ENCODE measurements at places on chromosomes 4 and X.

GRCh38 chrX:103310555-103311398, at the start of gene BEX2:
BEX2 (minus strand) TSS chrX:103310990; CDS start chrX:103309976, 1,014 bp downstream.
- DNase-seq, result no peak

DNA sequence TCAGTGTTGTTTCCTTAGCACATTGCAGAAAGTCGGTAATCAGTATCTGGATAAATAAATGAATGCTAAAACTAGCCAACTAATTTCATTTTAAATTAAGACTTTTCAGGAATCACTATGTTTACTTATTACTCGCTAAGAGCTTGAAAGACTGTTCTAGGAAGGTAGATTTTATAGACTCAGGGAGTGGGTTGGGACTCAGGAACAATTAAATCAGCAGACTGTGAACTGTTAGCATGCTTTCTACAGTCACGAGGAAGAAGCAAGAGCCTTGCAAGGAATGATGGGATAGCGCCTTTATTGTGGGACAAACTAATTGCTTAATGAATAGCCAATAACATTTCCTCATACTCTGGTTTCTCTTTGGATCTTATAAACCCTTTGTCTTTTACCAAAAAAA, 183.2 kb upstream of the AADAT start:
- no peak for DNase-seq

- no peak for DNase-seq
These were observed 89.8 kb downstream of the COMMD8 start for GRCh38 chr4:47373709-47374108.

DNA sequence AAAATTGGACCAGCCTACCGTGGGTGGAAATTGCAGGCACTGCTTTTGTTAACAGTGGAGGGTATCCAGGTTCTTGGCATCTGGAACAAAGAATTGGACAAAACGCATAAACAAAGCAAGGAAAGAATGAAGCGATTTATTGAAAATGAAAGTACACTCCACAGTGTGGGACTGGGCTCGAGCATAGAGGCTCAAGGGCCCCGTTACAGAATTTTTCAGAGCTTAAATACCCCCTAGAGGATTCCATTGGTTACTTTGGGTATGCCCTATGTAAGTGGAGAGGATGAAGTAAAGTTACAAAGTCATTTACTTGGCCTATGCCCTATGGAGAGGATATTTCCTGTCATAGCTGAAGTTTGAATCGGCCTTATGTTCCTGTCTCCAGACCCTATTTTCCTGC, 85.3 kb downstream of the GLUD2 start:
- no peak for DNase-seq

DNA sequence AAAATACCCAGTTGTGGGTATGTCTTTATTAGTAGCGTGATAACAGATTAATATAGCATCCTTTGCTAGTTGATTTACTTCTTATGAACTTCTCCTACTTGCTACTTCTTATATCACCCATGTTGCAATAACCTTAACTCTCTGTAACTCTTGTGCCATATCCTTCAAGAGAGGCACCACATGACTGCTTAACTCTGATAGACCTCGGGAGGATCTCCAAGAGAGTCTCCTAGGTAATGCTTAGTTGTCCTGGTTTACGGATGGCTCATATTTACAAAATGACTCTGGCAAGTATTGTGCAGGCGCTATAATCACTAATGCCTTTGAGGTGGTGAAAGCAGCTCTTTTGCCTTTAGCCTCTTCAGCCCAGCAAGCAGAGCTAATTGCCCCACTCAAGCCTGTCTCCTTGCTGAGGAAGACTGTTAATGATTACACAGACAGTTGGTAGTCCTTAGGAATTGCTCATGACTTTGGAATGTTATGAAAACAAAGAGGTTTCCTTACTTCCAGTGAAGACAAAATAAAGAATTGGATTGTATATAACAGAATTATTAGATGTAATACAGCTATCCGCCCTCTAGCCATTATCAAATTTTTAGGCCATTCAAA, 1305.8 kb downstream of the PCDH7 start:
- no peak for DNase-seq

DNA sequence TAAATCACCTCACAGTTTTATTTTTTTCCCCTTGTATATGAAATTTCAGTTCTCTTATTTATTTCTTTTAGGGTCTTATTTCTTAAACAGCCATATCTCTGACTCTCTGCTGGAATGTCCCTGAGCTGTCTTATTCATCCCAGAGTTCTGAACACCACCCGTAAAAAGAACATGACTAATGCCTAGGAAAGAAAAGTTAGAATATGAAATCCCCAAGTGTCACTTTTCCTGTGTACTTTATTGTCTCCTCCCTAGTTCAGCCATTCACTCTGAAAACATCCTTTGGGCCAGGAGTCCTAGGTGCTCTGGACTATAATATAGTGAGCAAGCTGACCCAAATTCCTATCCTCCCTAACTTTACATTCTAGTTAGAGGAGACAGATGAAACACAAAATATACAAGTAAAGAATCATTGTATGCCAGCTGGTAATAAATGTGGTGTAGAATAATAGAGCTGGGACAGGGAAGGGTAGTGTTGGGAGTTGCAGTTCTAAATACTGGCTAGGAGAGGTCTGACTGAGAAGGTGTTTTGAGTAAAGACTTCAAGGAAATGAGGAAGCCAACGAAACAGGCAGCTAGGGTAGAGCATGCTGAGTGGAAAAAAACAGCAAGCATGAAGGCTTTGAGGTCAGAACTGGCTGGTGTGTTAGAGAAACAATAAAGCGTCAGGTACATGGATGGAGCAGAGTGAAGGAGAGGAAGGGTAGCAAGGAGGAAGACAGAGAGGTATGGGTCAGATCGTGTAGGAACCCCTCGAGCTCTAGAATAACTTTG, 40.6 kb upstream of the FTHL17 start:
- no peak for DNase-seq

GRCh38 chr4:20265726-20266125, 14.0 kb downstream of the SLIT2 start:
- DNase-seq, result no peak

DNA sequence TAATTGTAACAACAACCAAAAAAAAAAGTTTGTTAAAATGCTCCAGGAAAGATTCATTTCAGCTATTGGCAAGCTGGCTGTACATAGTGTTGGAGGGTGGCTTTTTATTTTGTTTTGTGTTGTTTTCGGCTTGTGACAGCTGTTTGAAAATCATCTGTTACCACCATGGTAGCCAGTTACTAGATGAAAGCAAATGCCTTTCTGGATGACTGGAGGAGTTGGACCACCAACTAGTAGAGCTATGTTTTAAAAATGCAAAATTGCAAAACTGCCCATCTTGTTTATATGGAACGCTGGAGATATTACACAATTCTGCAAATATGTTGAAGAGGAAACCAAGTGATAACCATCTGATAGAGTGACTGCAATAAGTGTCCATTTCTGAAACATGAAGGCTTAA, 53.2 kb upstream of the TNIP3 start:
- no peak for DNase-seq

- no peak for DNase-seq
These were observed 200.6 kb downstream of the MAPK10 start for GRCh38 chr4:86159216-86159615.

GRCh38 chr4:46968847-46969246, 24.5 kb downstream of the GABRA4 start:
- DNase-seq, result no peak

DNA sequence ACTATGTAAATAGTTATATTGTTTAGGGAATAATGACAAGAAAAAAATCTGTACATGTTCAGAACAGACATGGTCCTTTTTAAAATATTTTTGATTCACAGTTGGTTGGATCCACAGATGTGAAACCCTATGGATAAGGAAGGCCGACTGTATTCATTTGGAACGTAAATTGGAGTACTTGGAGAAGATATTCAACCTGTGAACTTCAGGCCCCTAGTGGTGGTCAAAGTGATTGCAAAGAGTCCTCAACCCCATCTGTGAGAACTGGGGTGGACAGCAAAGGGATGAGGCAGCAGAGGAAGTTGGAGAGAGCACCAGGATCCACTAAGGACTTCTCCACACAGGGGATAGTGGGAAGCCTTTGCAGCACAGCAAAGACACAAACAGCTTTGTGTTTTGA, 6.2 kb upstream of the CXCL13 start:
- DNase-seq, result peak; percentile 53

DNA sequence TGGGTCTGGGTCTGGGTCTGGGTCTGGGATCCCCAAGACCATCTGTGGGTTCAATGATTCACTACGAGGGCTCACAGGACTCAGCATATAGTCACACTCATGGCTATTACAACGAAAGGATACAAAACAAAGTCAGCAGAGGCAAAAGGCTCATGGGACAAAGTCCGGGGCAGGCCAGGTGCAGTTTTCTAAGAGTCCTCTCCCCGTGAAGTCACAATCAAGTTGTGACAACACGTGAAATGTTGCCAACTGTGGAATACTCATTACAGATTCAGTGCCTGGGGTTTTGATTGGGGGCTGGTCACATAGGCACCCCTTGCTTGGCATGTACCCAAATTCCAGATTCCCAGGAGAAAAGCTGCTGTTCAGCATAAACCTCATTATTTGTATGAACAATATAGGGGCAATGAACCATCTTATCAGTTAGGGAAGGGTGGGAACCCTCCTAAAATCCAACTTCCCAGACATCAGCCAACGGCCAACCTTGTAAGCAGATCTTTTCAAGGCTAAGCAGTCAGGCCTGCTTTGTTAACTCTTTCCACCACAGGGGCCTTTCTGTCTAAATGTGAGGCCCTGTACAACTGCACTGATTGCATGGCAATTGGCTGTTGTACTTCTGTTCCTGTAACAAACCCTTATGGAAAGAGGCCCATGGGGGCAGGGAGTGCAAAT, 58.2 kb upstream of the DIPK2B start:
- no peak for DNase-seq

- DNase-seq, result no peak
These were observed 94.4 kb downstream of the SCD5 start for GRCh38 chr4:82704156-82704555.

DNA sequence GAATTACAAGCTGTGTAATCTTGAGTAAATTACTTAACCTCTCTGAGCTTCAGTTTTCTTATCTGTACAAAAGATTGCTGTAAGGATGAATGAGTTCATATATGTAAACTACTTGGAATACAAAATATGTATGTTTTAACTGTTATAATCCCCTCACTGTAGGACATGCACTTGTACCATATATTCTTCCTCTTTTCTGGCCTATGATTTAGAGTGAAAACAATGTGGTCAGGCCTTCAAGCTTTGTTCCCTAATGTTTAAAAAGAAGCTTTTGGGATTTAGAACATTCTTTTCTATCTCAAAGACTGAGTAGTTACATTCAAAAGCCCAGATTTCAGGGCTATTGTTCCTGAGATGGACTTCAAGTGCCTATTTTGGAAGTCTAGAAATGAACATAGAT, 26.7 kb upstream of the GPRIN3 start:
- no peak for DNase-seq

DNA sequence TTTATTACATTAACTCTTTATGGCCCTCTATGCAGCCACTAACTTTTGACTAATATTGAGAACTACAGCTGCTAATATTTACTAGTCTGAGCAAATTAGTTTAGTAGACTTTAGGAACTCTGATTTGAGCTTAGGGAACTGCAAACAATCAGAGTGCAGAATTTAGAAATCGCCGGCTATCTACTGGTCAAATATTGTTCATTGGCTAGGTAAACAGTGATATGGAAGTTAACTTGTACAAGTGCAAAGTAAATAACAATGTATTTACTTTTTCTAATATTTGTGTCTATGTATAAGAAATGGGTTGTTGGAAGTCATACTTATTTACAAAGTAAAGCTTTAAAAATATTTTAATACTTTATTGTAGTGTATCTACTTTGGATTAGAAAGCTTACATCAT, 279.6 kb downstream of the CFAP299 start:
- no peak for DNase-seq

GRCh38 chr4:87011340-87012034, 76.7 kb downstream of the AFF1 start:
- peak; percentile 94 for DNase-seq

DNA sequence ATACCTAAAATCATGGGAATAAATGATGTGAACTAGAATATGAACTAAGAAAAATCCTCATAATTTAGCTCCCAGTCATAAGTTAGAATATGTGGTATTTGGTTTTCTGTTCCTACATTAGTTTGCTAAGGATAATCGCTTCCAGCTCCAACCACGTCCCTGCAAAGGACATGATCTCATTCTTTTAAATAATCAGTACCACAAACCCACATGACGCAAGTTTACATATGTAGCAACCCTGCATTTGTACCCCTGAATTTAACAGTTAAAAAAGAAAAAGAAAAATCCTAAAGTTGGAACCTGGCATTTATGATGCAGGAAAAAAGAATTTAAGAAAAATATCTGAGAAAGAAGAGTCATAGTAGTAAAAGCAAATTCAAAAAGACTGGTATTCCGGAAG, 13.3 kb downstream of the UBA6 start:
- DNase-seq, result no peak

DNA sequence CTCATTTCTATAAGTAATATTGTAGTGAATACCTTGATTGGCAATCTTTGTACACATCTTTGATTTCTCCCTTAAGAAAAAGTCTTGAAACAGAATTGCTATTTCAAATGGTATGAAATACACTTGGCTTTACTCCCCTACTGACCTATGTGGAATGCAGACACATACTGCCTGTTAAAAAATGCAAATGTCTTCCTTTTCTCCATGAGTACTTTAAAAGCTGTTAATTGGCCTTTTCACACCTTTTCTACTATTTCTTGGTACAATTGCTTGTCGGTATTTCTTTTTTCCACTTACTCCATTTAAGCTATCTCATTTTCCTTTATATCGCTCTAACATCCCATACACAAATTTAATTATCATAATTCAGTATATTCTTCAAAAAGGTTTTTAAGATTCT, 87.2 kb downstream of the FRYL start:
- no peak for DNase-seq

DNA sequence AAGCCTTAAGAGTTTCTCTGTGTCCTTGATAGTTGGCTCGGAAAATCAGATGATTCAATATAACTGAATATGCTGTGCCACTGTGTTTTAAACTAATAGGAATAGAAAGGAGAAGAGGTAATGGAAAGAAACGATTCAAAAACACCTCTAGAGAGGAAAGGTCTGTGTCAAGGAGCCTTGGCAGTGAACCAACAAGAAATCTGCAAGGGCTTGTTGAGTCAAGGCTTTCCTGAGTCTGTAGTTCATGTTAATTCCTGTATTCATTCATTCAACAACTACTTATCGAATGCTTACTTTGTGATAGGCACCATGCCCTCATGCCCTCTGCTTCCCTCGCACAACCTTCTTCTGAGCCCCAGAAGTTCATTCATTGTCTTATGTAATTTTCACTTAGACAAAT, 336.0 kb downstream of the PDHA2 start:
- DNase-seq, result no peak

DNA sequence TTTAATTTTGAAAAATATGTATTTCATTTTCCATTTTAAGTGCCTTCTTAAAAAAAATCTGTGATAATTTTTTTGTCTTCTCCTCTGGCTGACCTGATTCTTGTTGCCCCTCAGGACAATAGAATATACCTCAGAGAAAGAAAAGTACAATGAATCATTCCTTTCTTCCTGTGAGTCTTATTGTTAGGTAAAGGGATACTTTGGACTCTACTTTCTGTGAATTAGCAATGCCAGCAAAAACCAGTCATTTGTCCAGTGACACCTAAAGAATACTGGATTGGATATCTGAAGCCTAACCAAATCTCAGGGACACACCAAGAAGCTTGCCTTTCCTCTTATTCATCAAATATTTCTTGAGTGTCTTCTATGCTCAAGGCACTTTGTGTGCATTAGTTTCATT, 102.1 kb downstream of the AREG start:
- peak; percentile 34 for DNase-seq

GRCh38 chr4:53100501-53101190, 238.5 kb downstream of the RASL11B start:
- DNase-seq, result peak; percentile 57

GRCh38 chrX:63918611-63919010, 133.6 kb upstream of the ARHGEF9 start:
- peak; percentile 3 for DNase-seq

- no peak for DNase-seq
These were observed 238.8 kb downstream of the OR13H1 start for GRCh38 chrX:131782646-131783045.

Measured in lung microvascular endothelial cell (primary cell).